ENCODE measurements at places on chromosomes 4 and X.
A peak's percentile ranks its signal among the peaks of the same experiment; 100 is the strongest.

DNA sequence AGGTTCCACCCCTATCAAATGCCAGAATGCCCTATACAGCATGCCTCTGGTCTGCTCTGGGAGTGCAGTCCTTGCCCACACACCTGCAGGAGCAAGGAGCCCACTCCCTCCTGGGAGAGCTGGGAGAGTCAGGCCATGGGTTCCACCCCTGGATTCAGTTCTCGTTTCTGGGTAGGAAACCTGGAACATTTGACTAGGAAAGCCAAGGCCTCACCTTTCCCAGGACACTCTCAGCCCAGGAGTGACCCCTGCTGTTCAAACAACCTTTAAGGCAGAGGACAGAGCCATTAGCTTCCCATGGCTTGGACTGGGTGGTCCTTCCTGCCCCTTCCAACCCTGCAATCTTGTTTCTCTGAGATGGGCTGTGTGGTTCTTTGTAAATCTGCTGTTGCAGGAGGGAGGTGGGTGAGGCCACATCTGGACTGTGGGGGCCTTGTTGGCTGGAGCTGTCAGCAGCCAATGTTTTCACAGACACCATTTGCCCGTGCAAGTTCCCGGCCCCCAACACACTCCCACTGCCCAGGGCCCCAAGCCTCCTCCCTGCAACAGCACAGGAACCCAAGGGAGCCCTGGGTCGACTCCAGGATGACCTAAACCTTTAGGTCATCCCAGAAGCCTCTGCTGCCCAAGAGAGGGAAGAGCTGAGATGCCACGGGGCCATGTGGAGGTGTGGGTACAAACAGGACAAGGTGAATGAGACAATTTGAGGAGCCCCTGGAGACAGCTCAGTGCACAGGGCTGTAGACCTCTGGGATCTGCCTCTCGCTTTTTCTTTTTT lies 104.4 kb downstream of the PJA1 start:
- no peak for DNase-seq

- peak; percentile 65 for DNase-seq
Measured at GRCh38 chr4:127400731-127401346, 231.9 kb upstream of the INTU start.

- no peak for DNase-seq
Measured at GRCh38 chr4:169071747-169072146, 61.7 kb upstream of the CBR4 start.

DNA sequence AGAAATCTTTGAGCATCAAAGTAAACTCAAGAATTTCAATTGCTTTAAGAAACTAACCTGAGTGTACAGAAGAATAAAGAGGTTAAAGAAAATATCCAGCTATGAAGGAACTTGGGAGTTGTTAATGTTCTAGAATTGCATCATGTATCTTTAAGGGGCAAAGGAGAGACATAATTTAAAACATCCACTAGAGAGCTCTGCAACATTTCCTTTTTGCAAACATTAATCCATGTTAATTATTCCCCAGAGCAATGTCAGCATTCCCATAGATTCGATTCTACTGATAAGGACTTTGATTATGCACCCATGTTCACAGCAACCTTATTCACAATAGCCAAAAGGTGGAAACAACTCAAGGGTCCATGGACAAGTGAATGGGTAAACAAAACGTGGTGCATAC lies 80.2 kb upstream of the SORBS2 start:
- no peak for DNase-seq

GRCh38 chrX:123173833-123174232 lies 10.2 kb upstream of the GRIA3 start:
- peak; percentile 17 for DNase-seq

DNA sequence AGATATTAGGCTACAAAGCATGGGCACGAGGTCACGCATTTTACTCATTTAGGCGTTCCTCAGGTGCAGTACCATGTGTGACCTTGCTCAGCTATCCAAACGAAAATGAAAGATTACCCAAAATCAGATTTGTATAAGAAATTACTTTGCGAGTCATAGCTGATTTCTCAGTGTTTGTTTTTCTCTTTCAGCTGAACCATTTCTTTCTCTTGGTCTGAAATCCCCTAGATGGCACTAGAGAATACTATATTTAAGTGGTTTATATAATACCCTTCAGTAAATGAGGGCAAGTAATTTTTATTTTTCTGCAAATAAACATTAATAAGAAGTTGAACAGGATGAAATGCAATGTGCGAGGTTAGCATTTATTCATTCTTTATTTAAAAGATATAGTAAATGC lies 496.6 kb downstream of the STIM2 start:
- DNase-seq = peak; percentile 8

GRCh38 chr4:185112104-185112503 lies 31.0 kb upstream of the SLC25A4 start:
- DNase-seq = peak; percentile 86

- no peak for DNase-seq
Measured at GRCh38 chr4:8000721-8001491, 61.2 kb upstream of the AFAP1 start.

DNA sequence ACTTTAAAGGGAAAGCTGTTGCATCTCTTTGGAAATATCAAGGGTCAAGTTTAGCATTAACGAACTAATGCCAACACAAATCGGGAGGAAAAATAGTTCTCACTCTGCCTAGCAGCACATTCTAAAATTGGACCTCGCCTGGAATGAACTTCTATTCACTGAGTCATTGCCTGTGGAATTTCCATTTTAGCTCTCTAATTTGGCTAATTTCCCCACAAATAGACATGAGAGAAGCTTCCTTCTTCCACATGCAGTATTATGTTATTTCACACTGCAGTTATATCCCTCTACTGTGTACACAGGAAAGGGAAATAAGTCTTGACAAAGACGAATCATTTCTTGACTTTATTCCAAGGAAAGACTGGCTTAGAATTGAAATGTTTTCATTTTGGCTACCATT lies 9.3 kb downstream of the ZXDA start:
- peak; percentile 40 for DNase-seq

DNA sequence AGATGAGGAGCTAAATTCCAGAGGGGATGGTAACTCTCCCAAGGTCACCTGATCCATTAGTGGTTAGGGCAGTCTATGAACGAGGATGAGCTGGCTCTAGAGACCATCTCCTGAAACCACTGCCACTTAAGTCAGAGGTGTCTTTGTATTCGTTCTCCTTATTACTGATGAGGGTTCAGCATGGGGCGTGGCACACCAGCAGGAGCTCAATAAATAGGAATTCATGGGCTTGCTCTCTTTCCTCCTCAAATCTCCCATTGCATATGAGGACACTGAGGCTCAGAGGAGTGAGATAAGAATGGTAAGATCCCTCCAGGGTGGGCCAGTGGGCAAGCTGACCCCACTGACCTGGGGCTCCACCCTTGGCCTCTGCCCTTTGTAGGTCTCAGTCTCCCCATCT lies 1.7 kb upstream of the GATA1 start:
- DNase-seq = no peak

DNA sequence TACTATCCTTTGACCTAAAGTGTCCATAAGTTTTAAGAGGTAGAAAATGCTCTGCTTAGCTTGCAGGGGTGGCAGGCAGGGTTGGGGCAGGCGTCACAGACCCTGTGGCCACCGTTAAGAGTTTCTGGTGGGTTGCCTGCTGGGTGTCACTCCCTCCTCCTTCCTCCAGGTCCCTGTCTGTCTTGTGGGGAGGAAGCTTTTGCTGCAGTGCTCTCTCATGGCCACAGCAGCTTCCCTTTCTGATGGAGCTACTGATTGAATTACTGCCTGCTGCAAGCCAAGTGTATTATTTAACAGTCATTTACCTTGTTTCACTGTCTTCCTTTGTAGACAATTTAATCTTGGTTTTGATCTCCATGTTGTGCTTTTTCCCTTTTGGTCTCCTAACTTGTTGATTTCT lies 384.6 kb downstream of the IDS start:
- no peak for DNase-seq

- peak; percentile 20 for DNase-seq
Measured at GRCh38 chrX:154136627-154137161, 7.3 kb upstream of the OPN1LW start.

DNA sequence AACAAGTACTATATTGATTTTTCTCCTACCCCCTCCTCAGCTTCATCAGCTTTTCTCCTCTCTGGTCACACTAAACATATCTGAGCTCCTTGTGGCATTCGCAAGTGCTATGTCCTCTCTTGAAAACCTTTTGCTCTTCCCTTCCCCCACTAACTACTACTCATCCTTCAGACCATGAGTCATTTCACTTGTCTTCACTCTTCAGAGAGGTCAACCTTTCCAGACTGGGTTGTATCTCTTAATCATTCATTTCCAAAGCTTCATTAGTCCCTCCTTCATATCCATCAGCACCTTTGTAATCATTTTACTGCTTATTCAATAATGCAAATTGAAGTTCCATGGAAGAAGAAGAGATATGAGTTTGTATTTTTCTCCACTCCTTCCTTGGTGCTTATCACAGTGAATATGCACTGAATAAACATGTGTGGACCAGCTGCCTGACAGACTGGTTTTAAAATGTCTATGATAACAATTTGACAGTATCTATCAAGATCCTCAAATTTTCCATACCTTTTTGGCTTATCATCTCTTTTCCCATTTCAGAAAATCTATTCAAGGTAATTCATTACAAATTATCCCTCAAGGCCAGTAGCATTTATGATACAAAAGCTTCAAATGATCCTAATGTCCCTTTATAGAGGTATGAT lies 28.4 kb downstream of the DDX60L start:
- peak; percentile 76 for DNase-seq

- peak; percentile 8 for DNase-seq
Measured at GRCh38 chr4:8391972-8392371, 48.6 kb downstream of the ACOX3 start.

- no peak for DNase-seq
Measured at GRCh38 chr4:145881989-145882388, 56.6 kb downstream of the ZNF827 start.

DNA sequence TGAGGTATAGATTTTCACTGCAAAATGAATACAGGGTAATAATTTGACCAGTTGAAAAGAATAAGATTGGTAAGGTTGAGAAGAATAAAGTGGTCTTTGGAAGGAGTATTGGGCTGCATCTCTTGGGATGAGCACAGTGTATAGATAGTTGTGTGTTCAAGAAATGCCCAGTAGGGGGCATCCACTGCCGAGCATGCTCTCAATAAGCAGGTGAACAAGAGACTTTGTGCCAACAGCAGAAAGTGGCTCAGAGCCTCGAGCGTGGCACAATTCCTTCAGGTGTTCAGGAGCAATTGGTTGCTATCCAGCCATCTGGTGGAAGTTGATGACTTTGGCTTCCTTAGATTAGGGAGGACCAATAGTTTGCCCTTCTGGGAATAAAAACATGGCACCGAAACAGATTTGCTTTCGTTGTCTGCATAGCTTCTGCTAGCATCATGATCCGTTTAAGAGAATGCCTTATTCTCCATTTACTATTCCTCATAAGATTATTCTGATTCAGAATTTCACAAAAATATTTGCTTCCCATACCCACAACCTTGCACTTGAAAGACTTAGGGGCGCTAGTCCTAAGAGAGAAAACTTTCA lies 258.1 kb upstream of the NEIL3 start:
- peak; percentile 29 for DNase-seq

- DNase-seq = peak; percentile 32
Measured at GRCh38 chr4:26319949-26320537, 771 bp upstream of the RBPJ start.

GRCh38 chrX:2677764-2678163 lies 13.3 kb upstream of the CD99 start:
- DNase-seq = peak; percentile 80

GRCh38 chr4:87423317-87424098 lies 1.1 kb downstream of the NUDT9 start:
- peak; percentile 19 for DNase-seq

- DNase-seq = peak; percentile 31
Measured at GRCh38 chr4:69881173-69881773, 21.3 kb upstream of the SULT1E1 start.

DNA sequence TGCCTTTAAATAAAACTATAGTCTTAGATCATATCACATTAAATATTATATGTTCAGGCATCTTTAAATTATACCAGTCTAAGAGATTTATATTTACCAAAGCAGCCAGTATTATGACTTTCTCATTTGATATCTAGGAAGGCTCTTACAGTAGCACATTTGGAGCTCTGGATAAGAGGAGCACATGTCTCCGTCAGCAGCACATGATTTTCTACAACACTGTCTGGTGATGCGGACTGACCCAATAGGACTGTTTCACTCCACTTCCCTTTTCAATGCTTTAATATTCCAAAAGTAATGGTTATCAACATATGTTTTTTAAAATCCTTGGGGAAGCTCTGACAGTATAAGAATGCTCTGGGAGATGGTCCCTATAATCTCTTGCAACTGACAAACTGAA lies 61.5 kb downstream of the HAUS3 start:
- DNase-seq = no peak

DNA sequence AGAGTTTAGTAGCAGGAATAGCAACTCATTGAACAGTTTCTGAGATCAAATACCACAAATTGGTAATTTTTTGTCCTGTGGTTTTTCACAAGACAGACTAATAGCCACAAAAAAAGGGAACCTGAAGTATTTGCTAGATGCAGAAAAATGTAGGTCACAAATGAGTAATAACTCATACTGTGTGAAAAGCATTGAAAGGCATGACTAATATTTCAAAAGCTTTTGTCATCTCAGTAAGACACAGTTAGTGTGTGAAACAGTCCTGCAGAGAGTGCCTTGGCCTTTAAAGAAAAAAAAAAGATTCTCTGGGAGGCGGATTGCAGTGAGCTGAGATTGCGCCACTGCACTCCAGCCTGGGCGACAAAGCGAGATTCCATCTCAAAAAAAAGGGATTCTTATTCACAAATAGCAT lies 31.4 kb upstream of the SLC25A31 start:
- peak; percentile 14 for DNase-seq

DNA sequence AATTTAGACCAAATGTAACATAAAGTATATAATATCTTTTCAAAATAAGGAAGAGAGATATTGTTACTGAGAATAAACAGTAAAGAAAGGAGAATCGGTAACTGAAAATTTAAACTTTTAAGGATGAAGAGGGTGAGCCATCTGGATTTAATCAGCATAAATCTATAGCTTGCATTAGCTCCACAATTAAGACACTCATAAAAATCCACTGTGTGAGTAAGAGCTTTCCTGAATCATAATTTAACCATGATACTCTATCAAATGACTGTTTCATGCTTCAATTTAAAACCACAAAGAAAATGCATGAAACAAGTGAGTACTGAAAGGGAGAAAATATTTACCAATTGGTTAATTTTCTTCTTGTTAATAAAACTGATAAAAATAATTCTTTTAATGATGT lies 951.5 kb upstream of the SLIT2 start:
- DNase-seq = no peak

- DNase-seq = no peak
Measured at GRCh38 chr4:34250562-34250961, 1993.8 kb downstream of the ARAP2 start.

GRCh38 chr4:97411356-97411755 lies 731.9 kb downstream of the STPG2 start:
- DNase-seq = no peak

All from ACHN (cell line).